ENCODE measurements at places on chromosomes 7 and 10.

DNA sequence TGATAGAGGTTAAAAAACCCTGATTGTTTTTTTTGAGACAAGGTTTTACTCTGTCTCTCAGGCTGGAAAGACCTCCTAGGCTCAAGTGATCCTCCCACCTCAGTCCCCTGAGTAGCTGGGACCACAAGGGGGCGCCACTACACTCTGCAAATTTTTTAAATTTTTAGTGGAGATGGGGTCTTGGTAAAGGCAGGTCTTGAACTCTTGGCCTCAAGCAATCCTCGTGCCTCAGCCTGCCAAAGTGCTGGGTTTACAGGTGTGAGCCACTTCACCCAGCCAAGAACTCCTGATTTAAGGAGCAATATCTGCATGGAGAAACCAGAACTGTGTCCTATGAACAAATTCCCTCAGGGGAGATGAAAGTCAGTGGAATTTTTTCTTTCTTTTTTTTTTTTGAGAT is 7.3 kb upstream of the KLHDC10 start:
- DNase-seq: no peak

- DNase-seq: no peak
These were observed 537.9 kb downstream of the PLXDC2 start for GRCh38 chr10:20354166-20354565.

GRCh38 chr7:26136831-26137230 is 15.2 kb upstream of the NFE2L3 start:
- DNase-seq: no peak

DNA sequence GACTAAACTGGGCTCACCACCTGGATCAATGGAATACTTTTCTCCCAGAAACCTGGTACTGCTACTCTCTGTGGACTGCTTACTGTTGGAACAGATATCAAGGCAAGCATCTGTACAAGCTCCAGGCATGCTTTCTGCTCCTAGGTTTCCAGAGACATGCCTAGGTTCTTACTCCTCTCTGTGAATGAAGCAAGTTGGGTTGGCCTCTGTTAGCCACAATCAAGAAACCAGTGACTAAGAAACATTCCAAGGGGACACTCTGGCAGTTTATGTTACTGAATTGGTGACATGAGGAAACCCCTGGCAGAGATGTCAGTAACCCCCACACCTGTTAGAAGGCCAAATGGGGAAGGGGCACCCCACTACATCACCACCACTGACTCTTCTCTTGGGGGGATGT is 121.9 kb downstream of the GFRA1 start:
- no peak for DNase-seq

DNA sequence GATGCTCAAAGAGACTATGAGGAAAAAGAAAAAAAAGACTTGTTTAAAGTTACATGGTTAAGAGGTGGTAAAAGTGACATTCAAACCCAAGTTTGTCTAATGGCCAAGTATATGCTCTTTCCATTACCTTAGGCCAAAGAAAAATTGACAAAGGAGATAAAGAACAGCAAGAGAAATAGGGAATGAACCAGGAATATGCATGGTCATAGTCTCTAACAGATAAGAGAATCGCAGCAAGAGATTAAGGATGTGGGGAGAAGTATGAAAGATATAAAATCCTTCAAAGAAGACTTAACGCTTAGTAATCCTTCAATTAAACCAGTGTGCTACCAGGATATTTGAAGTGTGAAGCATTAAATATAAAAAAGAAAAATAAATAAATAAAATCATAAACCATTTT is 23.2 kb upstream of the LRRN3 start:
- no peak for DNase-seq

- no peak for DNase-seq
These were observed 675.1 kb upstream of the PCDH15 start for GRCh38 chr10:55476129-55476528.

DNA sequence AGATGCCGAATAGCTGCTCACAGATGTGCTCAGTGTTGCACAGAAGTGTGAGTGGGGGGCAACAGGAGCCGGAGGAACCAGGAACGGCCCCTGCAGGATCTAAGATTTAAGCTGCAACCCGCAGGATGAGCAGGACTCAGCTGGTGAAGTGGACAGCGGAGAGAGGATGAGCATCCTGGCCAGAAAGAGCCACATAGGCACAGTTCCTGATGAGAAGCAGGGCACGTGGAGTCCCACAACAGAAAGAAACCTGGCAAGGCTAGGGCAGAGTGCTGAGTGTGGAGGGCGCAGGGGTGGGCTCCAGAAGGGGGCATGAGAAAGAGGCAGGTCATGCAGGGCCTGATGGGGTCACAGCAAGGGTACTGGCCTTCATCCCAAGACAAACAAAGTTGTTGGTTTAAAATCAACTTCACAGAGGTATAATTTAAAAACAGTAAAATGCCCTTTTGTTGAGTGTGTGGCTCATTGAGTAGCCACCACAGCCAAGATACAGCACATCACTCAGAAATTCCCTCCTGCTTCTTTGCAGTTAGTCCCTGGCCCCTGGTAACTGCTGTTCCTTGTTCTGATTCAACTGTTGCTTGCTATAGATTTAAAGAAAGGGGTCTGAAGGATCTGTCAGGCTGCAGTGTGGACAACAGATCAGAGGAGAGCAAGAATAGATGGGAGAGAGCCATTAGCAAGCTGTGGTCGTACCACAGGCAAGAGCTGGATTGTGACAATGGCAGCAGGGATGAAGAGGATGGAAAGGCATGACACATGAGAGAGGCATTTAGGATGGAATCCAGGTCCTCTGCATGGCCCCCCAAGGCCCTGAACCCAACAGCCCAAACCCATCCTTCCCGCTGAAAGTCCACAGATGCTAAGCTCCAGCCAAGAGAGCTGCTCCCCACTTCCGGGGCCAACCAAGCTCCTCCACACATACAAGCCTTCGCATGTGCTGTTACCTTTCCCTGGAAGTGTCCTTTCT is 53.1 kb upstream of the OSBPL3 start:
- DNase-seq: no peak

GRCh38 chr10:120530699-120531098 is 73.7 kb downstream of the PLPP4 start:
- DNase-seq: no peak

DNA sequence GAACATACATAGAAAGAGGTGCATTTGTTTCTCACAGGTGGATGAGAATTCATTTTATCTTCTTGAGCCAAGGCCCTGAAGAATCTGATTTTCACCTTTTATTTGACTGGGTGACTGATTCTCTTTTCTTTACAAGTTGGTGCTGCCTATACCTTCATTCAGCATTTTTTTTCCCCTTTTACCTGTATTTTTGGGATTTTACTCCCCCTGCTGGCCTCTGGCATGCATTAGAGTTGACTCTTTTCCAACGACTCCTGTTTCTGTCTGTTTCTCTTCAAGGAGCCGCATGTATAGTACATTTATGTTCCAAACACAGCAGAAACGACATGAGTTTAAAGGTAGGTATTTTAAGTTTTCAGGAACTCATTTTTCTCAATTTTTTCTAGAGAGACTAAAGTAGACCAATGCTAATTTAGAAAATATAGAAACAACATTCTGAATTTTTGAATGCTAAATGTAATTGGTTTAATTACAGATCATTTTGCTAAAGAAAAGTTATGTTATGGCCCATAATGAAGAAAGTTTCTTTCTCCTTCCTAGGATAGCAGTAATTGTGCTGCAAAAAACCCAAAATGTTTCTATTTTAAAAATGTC is 149.8 kb upstream of the HDAC9 start:
- DNase-seq: no peak

GRCh38 chr10:126904818-126905701 is at the start of gene DOCK1:
DOCK1 (plus strand) TSS chr10:126905428; CDS start chr10:126905518, 90 bp downstream.
- DNase-seq: no peak

DNA sequence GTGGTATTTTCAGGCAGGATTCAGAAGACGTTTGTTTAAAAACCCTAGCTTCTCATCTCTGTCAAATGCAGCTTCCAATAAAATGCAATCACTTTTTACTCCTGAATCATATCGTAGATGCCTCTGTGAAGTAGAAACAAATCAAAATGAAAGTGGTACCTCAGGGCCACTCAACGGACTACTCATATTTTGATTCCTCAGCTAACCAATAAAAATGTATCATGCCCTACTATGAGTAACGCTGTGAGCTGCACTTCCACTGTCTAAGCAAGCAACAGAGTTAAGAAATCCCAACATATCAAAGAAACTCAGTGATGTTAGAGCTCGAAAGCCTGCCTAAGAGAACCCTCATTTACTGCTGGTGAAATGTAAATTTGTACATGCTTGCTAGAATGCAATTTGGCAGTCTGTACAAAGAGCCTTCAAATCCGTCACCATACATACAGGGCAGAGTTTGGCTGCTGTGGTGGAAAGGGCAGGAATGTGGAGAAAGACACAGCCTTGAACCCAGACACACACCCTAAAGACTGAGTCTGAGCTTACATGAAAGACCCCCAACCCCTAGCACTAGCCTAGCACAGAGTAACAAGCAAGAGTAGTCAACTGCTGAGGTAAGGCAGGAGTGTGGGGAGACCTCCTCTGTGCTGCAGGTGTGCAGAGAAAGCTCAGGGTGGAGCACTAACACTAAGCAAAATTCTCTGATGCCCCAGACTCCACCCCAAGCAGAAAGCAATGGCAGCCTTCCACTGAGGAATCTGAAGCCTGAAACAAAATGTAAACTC is 151.5 kb downstream of the ANK3 start:
- peak; percentile 9 for DNase-seq

DNA sequence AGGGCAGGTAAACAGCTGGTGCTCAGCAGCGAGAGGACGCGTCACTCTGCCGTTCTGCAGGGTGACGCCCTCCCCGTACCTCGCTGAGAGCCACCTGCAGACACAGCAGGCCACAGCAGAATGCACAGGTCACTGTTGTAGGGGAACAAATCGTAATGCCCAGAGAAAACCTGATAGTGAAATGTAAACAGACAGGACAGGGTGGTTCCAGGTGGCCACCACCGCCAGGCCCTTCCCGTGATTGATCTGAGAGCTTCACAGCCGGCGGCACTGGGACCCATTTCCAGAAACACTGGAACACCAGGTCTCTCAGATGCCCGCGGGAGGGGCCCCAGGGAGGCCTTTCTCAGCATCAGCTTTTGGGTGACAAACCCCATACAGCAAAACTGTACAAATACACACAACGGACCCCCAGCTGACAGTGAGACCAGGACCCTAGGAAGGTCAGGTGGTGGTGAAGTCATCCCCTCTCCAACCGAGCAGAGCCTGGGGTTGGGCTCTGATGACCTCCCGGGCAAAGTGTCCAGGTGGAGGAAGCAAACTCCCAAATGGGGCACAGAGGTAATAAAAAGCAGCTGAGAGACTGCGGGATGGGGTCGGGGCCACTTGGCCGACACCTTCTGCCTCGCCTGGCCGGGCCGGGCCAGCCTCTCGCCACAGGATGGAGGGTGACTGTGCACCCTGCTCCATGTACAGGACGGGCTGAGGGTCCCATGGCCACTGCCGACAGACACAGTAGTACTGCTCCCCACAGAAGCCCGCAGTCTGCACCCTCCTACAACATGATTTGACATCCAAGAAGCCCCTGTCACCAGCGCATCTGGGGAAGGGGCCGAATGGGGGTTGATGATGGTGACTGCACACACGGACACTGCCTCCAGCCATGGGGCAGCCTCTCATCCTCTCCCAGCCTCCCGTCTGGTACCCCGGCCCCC is 4.6 kb downstream of the BHLHA15 start:
- no peak for DNase-seq

GRCh38 chr7:110386913-110387312 is 704.0 kb upstream of the LRRN3 start:
- no peak for DNase-seq

- no peak for DNase-seq
These were observed 33.2 kb upstream of the MKRN1 start for GRCh38 chr7:140512317-140513000.

GRCh38 chr10:30155401-30155800 is 96.0 kb upstream of the JCAD start:
- no peak for DNase-seq

DNA sequence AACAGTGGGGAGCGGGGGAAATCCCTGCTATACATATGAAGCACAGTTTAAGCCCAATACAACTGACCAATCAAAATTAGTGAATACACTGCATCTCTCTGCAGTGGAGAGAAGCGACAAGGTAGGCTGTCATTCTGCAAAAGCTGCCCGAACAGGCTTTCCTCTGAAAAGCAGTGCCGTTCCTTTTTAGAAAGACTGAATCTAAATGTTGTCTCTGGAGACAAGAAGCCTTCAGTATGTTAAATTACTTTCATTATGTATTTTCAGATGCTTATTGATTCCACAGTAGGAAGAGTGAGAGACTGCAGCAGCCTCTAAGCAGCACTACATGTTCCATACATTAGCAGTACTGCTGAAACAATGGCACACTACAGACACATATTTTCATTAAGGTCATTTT is at the start of gene GPR22:
Gene GPR22 (plus strand): TSS at position 129 of the 400 bp plus-strand sequence. CDS start 4,004 bp downstream, outside the sequence.
- no peak for DNase-seq

DNA sequence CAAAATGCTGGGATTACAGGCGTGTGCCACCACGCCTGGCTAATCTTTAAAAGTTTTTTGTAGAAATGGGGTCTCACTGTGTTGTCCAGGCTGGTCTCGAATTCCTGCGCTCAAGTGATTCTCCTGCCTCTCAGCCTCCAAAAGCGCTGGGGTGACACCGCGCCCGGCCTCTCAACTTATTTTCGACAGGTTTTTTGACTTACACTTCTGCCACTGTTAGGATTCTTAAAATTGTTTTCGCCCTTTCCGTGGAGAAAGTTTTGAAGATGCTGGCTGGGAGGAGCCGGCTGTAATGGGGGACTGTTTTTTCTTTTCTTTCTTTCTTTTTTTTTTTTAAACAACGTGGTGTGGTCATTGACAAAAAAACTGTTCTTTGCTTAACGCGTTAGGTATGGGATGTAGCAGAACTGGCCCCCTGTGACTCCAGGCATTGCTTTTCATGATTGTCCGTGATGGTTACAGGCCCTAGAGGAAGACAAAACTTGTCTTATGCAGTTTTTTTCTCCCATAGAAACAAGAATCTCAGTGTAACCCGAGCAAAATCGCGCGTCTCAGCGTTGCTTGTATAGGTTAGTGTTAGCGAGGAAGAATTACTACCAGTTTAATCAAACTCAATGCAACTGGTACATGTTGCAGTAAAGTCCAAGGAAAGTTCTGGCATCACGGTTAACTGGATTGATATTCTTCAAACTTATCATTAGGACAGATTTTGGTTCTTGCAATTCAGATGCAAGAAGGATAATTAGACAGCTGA is 72.2 kb downstream of the DAGLB start:
- DNase-seq: no peak

GRCh38 chr7:66696774-66697191 is 43.8 kb upstream of the RABGEF1 start:
- no peak for DNase-seq

GRCh38 chr7:96182424-96183158 is 139.3 kb downstream of the SLC25A13 start:
- DNase-seq: peak; percentile 3

DNA sequence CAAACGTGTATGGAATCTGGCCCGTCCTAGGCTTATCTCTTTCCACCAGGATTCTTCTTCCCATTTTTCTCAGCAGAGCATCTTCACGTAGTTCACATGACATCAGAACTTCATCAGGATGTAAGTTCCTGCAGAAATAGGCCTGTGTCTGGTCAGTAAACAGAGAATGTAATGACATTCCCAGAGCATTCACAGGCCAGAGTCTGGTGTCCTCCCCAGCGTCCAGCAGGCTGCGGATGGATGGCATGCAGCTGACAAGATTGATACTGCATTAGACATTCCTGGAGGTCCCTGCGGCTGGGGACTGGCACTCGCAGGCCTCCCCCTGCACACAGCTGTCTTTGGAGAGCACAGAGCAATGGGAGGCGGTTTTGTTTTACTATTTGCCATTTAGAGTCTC is 28.7 kb downstream of the MGMT start:
- DNase-seq: no peak

All from GM12891 (cell line).